ENCODE measurements at places on chromosomes 11 and 22.

- peak; percentile 29 for DNase-seq
Measured at GRCh38 chr22:17266251-17266971, 47.2 kb upstream of the ADA2 start.

GRCh38 chr22:37896939-37897338, 9.2 kb upstream of the MICALL1 start:
- DNase-seq: no peak

DNA sequence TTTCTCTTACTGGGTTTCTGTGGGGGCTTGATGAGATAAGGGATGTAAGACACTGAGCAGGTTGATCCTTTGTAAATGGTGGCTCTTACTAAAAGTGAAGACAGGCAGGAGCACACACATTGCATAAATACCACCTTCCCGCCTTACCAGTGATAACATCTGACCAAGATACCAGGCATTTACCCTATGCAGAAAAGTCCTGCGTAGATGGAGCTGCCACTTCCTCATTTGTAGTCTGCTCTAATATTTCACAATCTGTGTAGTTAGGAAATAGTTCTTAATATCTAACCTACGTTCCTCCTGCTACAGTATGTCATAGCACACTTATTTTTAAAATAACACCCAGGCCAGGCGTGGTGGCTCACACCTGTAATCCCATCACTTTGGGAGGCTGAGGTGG, 23.9 kb upstream of the SWAP70 start:
- no peak for DNase-seq

- no peak for DNase-seq
Measured at GRCh38 chr11:133078591-133079404, 453.5 kb downstream of the OPCML start.

GRCh38 chr11:68314203-68315170, 2.1 kb downstream of the LRP5 start:
- no peak for DNase-seq

Data from NCI-H446 treated with DMSO at 0.1 percent for 48 hours (cell line).